GM18507 (cell line): ENCODE measurements at places on chromosomes 11 and 22.

DNA sequence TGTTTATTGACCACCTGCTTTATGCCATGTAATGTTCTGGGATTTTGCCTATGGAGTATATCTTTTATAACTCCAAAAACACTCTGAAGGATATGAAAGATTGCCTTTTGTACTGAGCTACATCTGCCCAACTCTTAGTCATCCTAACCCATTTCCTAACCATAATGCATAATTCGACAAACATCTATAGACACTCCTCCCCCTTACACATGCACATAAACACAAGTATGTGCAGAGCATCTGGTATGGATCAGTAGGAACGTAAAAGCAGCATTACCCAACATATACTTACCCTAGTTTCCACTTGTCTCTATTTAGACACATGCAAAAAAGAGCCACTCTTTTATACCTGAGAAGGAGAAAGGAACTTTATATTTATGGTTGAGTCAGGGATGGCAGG is 272.8 kb downstream of the FAM76B start:
- no peak for DNase-seq

DNA sequence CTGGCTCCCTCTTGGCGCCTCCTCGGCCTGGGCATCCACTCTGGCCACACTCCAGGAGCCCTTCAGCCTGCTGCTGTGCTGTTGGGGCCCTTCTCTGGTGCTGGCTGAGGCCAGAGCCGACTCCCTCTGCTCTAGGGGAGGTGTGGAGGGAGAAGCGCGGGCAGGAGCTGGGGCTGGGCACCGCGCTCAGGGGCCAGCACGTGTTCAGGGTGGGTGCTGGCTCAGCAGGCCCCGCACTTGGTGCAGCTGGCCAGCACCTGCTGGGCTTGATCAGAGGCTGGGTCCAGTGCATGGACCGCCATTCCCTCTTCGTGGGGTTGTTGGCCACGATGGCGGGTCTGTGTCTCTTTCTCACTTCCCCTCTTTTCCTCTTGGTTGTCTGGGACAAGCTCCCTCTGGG is 2381.0 kb downstream of the LRRC4C start:
- DNase-seq: no peak

- DNase-seq: no peak
Measured at GRCh38 chr11:87401653-87402052, 363.9 kb downstream of the TMEM135 start.

- DNase-seq: no peak
Measured at GRCh38 chr11:104049116-104049515, 12.7 kb downstream of the DDI1 start.

DNA sequence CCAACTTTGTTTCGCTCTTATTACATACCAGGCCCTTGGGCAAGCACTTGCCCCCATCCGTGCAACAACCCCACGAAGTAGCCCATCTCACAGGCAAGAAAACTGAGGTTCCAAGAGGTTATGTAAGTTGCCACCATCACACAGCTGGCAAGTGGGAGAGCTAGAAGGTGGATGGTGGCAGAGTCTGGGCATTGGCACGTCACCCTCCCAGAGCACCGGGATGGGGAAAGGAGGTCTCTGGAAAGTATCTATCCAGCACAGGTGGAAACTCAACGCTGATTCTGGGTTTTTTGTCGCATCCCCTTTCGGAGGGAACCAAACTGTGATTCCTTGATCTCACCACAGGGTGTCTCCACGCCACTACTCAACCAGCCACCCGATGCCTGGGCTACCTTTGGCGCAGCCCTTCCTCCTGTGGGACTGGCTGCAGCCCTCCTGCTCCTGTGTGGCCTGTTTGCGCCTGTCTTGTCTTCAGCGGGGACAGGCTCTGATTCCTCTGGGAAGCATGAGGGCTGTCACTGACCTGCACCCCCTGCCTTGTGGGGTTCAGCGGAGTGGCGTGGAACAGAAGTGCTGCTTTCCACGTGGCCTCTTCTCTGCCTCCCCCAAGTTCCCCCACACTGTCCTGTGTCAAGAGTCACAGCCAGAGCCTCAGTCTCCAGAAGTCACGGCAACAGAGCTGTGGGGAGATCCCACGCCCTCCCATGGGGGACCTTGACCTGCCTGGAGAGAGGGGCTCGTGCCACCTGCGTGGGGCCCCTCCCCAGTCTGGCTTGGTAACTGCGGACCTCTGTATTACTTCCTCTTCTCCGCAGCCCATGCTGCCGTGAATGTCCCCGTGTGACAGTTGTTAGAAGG is 34.4 kb upstream of the TRIM29 start:
- peak; percentile 60 for DNase-seq

DNA sequence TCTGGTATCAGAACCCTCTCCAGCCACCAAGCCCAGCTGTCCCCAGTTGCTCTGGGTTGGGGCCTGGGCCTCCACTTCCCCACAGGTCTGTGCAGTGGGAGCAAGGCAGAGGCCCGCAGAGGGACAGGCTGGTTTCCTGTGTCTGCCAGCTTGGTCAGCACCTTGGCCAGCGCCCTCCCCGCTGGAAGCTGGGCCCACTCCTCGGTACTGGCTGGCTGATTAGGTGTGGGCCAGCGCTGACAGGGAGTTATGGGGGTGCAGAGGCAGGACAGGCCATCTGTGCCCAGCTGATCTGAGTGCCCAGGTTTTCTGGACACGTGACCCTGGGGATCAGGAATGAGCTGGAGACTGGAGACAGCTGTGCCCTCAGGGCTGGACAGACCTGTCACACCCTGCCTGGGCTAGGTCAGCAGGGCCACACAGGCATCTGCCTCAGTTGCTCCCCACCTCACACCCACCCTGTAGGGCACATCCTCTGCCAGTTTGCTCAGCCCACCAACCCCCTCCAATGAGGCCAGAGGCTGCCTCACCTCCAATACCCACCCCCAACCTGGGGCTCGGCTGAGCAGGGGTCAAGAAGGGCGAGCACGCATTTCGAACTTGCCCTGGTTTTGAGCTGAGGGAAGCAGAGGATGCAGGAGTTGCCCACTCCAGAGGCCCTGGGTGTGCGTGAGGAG is 175.3 kb downstream of the IGLL1 start:
- no peak for DNase-seq

GRCh38 chr11:70176940-70177689 is 26.0 kb upstream of the FADD start:
- DNase-seq: peak; percentile 60

DNA sequence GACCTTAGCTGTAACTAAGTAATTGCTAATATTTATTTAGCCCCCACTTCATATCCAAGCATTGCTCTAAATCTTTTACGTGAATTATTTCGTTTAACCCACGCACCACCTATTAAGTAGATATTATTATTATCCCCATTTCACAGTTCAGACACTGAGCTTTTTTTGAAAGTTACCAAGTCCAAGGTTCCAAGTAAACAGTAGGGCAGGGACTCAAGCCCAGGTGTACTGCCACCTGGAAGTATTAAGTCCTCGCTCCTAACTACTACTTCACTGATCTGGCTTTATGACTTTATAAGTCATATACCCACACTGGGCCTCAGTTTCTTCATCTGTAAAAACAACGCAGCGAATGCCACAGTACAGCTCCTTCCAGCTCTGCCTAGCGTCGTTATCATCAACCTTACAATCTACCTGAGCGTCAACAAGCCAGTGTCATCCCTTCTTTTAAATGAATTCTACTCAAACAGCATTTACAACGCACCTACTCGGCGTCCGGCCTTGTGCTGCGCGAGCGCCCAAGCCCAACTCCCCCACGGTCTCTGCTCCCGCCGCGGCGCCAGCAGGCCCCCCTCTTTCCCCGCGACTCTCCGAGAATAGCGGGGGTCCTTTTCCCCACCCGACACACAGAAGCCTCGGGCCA is 624 bp downstream of the TMEM41B start:
- DNase-seq: no peak
